ENCODE measurements at places on chromosomes 13 and 19.

GRCh38 chr19:45154064-45154827, 6.5 kb downstream of the NKPD1 start:
- DNase-seq = no peak

DNA sequence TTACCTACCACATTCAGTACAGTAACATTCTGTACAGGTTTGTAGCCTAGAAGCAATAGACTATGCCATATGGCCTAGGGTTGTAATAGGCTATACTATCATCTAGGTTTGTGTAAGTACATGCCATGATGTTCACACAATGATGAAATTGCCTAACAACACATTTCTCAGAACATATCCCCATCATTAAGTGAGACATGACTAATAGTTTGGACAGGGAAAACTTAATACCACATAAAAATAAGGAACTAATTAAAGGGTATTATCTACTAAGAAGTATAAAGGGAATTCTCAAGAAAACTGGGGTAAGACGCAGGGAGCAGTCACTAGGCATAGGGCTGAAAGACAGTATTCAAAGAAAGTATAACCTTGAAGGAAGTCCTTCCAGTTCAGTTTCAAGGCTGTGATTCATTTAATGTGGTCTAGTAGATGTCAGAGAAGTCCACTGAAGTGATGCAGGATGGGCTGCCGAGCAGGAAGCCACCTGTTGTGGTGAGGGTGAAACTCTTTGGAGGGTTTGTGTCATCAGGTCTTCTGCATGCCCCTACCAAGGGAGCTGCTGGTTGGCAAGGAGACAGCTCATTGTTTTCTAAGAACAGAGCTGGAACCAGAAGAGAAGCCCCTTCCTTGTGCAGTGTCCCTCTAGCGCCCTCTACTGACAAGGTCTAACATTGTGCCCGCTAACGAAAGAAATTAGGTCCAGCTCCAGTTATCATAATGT, 122.9 kb downstream of the OLFM4 start:
- DNase-seq = peak; percentile 30

DNA sequence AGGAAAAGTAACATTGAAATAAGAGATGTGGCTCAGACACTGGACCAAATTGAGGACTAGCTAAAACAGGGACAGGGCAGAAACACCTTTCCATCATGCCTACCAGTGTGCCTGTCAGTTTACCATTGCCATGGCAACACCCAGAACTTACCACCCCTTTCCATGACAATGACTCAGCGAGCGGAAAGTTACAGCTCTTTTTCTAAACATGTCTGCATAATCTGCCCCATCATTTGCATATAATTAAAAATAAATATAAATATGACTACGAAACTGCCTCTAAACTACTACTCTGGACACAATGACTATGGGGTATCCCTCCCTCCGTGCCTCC, 96.0 kb downstream of the UBL3 start:
- no peak for DNase-seq

DNA sequence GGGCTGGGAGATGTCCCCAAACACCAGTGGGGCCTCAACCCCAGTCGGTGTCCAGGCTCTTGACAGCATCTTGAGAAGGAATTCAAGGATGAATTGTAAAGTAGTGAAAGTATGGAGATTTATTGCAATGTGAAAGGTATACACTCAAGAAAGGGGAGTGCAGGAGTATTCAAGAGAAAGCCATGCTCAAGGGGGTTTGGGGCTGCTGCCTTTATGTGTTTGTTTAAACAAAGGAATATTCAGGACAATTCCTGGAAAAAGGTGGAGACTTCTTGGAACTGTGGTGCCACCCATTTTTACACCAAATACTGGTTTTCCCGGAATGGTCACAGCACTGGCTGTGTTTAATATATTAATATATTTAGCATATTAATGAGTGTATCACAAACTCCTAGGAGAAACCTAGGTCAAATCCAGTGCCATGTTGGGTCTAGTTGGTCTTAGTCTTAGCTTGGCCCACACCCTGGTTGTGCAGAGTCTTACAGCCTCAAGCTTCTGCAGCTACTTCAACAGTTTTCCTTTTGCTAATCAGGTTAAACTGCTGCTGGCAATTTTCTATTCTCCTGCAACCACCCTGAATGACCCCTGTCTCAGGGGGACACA, 138.5 kb upstream of the TMTC4 start:
- no peak for DNase-seq

GRCh38 chr19:50485284-50485955, 8.8 kb upstream of the GARIN5A start:
- DNase-seq = no peak
